ENCODE measurements at places on chromosomes 6 and 20.

DNA sequence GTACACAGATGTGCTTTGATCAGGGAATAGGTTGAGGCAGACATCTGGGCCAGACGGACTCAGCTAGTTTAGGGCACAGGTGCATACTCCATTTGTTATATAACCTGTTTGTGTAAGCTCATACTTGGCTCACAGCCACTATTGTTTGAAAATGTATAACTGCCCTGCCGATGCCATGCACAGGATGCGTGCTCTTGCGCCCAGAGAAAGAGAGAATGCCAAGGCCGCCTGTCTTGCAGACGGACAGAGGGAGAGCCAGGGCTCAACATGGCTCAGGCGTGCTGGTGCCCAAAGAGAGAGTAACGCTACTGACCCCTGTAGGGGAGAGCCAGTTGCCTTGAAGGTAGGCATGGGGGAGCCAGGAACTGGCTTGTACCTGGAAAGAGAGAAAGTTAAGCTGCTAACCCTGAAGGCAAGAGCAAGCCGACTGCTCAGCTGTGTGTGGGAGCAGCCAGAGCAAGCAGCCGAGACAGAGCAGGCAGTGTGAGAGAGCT, 57.7 kb downstream of the FAM229B start:
- DNase-seq = no peak

DNA sequence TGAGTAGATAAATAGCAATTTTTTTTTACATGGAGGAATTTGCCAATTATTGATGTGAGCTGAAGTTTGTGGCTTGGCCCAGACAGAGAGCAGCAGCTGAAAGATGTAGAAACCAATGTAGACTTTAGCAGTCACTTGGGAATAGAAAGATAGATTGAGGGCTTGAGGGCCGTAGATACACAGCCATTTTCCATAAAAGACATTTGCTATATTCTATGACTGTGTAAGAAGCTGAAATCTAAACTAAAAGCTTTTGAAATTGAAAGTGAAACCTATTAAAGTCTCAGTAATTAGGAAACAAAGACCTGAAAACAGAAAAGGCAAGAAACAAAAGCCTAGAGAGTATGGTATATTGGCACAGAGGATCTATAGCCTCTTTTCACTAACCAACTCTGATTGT, 332.7 kb downstream of the CENPW start:
- no peak for DNase-seq

DNA sequence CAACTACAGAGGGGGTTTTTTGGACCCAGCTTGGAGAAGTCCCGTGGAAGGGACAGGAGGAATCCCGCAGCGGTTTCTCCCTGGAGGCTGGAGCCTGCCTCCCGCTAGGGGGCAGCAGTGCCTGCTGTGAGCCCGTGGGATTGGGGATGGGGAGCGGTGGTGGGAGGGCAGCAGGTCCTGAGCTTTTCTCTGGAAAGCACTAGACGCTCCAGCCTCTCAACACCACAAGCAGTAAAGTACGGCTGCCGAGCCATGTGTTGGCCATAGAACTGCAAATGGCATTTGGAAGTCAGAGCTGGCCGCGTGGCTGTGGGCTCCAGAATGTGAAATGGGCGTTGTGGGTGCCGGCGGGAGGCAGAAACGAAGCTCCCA, 47.8 kb downstream of the GMPR start:
- DNase-seq = no peak

- no peak for DNase-seq
Measured at GRCh38 chr20:14922503-14923267, 585.3 kb upstream of the FLRT3 start.

DNA sequence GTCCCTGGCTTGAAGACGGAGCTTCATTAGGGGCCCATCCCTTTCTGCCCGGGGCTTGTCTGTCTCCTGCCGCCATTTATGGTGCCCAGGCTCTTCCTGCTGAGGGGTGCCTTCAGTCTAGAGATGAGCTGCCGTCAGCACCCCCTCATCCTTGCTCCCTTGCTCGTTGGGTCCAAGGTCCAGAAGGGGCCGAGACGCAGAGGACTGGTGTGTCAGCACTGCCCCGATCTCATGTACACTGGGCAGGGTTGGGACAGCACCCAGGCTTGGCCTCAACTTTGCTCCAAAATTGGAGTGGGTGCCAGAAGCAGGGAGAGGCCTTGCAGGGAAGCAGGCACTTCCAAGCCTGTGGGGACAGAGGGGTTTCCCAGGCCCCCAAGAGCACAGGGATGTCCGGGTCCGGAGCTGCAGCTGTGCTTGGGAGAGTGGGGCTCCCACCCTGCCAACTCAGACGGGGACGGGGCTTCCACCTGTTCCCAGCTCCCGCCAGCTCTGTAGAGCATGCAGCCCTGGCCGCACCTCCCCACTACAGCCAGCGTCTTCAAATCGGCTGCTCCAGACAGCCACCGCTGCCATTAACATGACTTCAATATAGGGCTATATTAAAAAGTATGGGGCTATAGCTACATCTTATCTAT, 488.8 kb downstream of the TENT5A start:
- DNase-seq = no peak

- no peak for DNase-seq
Measured at GRCh38 chr6:169829786-169830185, 78.4 kb downstream of the ERMARD start.

DNA sequence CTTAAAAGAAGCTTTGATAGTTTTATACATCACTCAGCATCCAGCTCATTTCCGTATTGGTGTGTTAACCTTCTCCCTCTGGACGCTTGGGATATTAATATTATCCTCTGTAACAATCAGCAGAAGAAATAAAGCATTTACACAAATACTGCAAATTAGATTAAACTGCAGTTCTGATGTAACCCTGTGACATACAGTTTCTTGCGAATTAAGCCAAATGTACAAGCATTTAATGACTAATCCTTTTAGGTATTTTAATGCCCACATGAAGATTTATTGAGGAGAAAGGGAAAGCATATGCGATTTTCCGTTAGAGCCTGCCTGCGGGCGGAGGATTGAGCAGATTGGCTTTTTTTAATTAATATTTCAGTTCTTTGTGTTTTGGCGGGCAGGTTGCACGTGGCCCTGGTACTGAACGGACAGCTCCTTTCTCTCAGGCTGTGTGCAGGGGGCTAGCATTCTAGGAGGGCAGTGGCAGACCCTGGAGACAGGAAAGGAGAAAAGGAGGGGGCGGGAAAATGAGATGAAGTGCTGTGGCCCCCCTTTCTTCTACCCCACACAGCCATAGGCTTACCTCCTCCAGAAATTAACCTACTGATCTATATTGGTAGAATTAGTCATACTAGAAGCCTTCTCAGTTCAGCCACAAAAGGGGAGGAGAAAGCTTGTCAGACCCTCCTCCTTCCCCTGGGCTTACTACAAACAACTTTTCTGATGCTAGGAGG, 14.1 kb upstream of the TFAP2D start:
- no peak for DNase-seq
